ENCODE measurements at places on chromosomes 5 and 9. TPM values are rescaled to one million over a fixed set of nuclear protein-coding genes. Genes with fewer than 3 reads are reported as not detected.

Gene RMRP
- total RNA-seq: 18,238 TPM

Gene SPOCK1
- 106 TPM for total RNA-seq

DNA sequence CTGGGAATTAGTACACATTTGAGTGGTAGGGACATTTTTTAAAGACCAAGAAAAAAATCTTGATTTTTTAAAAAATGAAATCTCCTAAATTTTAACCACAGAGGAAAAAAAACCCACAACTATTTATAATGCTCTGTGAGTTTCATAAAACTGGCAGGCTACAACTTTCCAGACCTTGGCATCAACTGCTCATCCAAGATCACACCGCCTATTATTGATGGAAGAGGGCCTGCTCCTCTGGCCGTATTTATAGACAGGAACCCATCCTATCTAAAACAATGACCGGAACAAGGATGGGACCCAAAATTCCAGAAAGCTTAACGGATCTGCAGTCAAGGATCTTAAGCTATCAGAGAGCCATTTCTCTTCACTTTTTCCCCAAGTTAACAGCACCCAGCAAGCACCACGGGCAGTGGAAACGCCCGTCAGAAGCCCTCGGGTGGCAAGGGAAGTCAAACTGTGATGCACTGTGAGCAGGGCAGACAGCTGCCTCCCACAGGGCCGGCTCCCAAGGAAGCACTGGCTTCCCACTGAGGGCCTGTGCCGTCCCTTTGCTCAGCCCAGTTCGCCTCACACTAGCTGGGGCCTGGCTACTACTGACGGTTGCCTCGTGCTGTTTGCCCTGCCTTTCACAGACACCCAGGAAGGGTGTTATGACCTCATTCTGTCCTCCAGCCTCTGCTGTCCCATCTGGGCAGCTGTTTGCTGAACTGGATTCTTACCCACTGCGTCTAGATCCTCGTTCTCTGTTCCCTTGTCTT, 62.8 kb downstream of the CDC14B start:
- peak; percentile 79 for DNase-seq

Gene GRM6
- not detected for total RNA-seq
